ENCODE measurements at places on chromosomes 5 and 9. TPM values are rescaled to one million over a fixed set of nuclear protein-coding genes. Genes with fewer than 3 reads are reported as not detected.

CAMK4 gene
- total RNA-seq, result 2.7 TPM

PIP5K1B gene
- total RNA-seq, result not detected

CATSPER3 gene
- 1.1 TPM for total RNA-seq

CCDC180 gene
- total RNA-seq, result 2.5 TPM

SLC34A1 gene
- 1.5 TPM for total RNA-seq

CTXN3 gene
- total RNA-seq, result not detected

ACTL7B gene
- total RNA-seq, result not detected
